CD4-positive, alpha-beta T cell treated with Interleukin-6 at 100 ng/mL for 8 hours (primary cell): ENCODE measurements at places on chromosomes 6 and 20.

GRCh38 chr6:57432157-57432556 lies 114.7 kb downstream of the PRIM2 start:
- no peak for DNase-seq

DNA sequence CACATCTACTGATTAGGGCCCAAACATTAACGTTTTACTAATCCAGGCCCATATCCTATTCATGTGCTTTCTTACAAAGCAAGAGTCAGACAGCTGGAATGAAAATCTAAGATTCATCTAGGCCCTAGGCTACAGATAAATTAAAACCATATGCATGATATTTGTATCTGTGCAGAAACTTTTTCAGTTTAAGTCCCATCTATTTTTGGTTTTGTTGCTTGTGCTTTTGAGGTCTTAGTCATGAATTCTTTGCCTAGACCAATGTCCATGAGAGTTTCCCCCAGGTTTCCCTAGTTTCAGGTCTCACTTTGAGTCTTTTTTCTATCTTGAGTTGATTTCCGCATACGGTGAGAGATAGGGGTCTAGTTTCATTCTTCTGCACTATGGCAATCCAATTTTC lies 20.2 kb downstream of the ADNP start:
- no peak for DNase-seq

GRCh38 chr6:104862456-104862855 lies 2.7 kb upstream of the HACE1 start:
- no peak for DNase-seq

- DNase-seq, result no peak
Observed at GRCh38 chr20:42589976-42590639, 599.6 kb downstream of the PTPRT start.

DNA sequence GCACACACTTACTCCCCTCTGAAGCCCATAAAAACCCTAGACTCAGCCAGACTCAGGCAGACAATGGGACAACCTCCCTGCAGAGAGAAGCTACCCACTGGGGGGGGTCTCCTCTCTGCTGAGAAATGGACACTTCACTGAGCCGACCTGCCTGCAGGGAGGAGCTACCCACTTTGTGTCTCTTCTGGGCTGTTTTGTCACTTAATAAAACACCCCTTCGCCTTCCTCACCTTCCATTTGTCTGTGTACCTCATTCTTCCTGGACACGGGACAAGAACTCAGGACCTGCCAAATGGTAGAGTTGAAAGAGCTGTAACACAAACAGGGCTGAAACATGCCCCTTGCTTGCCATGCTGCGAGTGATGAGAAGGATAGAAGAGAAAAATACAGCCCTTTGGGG lies 151.7 kb upstream of the HDDC2 start:
- no peak for DNase-seq
